ENCODE measurements at places on chromosomes 13 and 19.

DNA sequence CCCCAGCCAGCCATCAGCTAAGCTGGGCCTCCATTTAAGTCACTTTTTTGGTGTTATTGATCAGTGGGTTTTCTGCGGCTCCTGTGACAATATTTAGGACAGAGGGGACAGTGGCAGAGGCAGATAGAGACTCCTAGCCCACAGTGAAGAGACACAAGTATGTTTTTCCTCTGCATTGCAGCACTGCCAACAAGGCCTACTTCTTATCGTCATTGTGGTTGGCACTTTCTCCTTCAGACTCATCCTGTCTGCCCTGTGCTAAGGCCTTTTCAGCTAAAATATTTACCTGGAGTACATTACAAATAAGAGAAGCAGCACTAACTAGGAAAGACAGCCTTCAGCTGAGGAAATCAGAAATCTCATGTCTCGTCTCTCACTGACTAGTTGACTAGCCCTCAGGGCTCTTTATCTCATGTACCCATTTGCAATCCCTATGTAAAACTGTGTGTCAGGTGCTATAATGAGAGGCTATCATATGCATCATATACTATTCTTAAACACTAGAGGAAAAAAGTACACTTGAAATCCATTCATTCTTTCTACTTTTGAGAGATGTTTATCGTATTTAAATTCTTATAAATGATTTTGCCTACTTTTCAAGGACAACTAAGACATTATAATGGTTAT lies 62.2 kb downstream of the ZAR1L start:
- DNase-seq, result no peak

DNA sequence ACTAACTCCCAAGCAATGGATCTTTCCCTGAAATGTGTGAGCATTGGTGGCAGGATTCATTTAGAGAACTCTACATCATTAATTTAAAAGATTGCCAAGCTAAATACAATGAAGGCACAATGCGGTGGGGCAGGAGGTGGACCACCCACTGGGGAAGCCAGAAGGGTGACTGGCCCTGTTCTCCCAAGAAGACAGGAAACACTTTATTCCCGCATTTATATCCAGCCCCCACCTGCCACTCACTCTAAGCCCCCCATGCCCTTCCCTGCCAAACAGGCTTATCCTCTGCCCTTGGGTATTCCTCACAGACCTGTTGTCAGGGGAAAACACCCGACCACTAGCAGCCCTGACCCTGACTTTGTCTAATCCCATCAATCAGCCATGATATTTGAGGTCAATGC lies 189.1 kb upstream of the UBL3 start:
- DNase-seq, result no peak

- no peak for DNase-seq
Measured at GRCh38 chr19:2813235-2814160, 6.2 kb upstream of the ZNF554 start.

DNA sequence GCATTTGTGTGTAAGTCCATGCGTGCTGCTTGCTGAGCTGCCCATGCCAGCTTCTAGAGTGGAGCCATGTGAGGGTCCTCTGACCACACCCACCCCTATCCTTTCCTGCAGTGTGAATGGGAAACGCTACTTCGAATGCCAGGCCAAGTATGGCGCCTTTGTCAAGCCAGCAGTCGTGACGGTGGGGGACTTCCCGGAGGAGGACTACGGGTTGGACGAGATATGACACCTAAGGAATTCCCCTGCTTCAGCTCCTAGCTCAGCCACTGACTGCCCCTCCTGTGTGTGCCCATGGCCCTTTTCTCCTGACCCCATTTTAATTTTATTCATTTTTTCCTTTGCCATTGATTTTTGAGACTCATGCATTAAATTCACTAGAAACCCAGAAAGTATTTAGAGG lies 10.3 kb downstream of the TBCB start:
- DNase-seq, result no peak

DNA sequence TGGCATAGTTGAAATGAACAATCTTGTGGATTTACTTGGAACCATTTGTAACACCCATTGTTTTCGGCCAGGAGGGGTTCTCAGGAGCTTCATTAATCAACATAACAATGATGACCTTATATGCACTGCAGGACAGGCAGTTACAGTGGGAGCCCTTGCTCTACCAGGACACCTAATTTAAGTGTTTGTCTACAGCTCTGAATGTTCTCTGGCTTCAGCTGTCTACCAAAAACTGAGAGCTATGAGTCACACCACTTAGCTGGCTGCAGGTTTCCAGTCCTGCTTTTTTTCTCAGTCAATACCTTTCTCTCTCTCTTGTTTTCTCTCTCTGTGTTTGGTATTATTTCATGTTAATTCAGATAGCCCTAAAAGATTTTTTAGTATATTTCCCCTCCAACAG lies 105.4 kb upstream of the MBNL2 start:
- no peak for DNase-seq

GRCh38 chr13:28394422-28394821 lies 100.5 kb downstream of the FLT1 start:
- DNase-seq, result no peak

- DNase-seq, result no peak
Measured at GRCh38 chr13:62040078-62040477, 624.4 kb upstream of the PCDH20 start.

DNA sequence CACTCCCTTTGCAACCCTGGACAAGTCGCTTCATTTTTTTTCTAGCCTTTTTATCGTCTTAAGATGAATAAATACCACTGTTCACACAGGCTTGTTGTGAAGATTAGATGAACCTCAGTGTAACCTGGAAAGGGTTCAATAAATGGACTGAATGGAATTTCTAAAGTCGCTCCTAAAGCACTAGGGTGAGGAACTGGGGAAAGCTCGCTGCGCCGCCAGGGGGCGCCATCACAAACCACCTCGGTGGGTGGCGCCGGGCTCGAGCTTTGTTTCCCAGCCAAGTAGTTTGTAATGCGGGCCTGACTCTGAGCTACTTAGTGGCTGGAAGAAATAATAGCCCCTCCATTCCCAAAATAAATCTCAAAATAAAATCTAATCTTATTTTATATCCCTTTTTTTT lies 2.2 kb upstream of the CEACAM6 start:
- peak; percentile 61 for DNase-seq

- DNase-seq, result no peak
Measured at GRCh38 chr13:92717857-92718256, 508.8 kb upstream of the GPC6 start.

- DNase-seq, result no peak
Measured at GRCh38 chr19:31448221-31448657, 99.0 kb upstream of the TSHZ3 start.

DNA sequence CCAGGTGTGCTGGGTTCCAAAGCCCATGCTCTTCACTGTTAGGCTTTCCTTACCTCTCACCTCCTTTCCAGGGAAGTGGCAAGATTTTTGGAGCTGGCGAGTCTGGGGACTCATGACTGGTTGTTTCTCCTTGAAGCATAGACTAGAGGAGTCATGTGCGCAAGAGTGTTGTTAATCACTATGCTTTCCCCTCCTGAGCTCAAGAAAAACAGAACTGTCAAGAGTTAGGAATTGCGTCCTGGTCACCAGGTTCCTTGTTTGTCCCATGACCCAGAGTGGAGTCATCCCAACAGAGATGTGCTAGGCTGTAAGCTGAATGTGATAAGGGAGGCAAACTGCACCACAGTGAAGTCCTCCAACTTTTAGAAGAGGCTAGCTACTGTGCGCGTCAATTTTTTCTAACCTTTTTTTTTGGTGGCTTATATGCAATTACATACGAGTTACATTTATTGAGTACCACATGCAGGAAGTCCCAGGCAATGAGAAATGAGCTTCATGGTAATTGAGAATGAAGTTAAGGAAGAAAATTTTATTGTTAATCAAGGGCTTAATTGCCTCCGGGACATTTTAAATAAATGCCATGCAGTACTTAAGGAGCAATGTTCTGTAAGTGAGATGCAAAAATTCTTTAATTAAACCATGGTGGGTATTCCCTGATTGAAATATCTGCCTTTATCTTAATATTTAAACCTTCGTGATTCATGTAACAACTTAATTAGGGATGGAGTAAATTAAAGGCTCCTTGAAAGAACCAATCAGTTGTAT lies 233.9 kb downstream of the ZIC5 start:
- no peak for DNase-seq

GRCh38 chr13:39777021-39777420 lies 121.6 kb downstream of the COG6 start:
- DNase-seq, result no peak

GRCh38 chr13:97321101-97321500 lies 99.0 kb downstream of the MBNL2 start:
- no peak for DNase-seq

GRCh38 chr19:52297601-52298364 lies 814 bp downstream of the ZNF480 start:
- no peak for DNase-seq

DNA sequence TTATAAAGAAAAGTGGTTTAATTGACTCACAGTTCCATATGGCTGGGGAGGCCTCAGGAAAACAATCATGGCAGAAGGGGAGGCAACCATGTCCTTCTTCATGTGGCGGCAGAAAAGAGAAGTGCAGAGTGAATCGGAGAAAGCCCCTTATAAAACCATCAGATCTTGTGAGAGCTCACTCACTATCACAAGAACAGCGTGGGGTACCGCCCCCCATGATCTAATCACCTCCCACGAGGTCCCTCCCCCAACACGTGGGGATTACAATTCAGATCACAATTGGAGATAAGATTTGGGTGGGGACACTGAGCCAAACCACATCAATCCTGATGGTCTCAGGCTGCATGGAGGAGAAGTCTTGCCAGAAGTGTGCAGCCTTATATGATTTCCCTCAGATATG lies 26.0 kb downstream of the TM9SF2 start:
- DNase-seq, result no peak

GRCh38 chr13:97537110-97537509 lies 103.1 kb downstream of the RAP2A start:
- DNase-seq, result no peak

GRCh38 chr19:50046649-50047503 lies 21.1 kb downstream of the ZNF473 start:
- peak; percentile 48 for DNase-seq

- DNase-seq, result no peak
Measured at GRCh38 chr13:25839371-25839770, 212.4 kb downstream of the SHISA2 start.

DNA sequence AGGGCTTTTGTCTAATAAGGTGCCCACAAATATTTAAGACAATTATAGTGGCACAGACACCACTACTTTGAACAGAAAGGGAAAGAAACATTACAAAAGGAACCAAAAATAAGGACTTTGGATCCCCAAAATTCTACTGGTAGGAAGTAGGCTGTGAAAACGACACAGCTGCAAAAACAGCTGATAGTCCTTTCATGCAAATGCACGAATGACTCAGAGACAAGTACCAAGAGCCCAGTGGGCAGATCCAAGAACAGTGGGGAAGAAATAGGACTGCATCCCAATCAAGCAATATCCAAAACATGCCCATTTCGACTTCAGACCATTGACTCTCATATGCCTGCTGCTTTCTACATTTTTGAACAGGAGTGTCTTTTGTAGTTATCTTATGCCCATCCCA lies 269.4 kb upstream of the NBEA start:
- no peak for DNase-seq

- no peak for DNase-seq
Measured at GRCh38 chr19:57651654-57651996, 17.1 kb upstream of the ZSCAN4 start.

GRCh38 chr19:38801359-38802095 lies 11.2 kb downstream of the LGALS4 start:
- no peak for DNase-seq

GRCh38 chr19:45144431-45145269 lies 16.1 kb downstream of the NKPD1 start:
- DNase-seq, result no peak

GRCh38 chr13:99307247-99307646 lies at the start of gene GPR183:
TSS of gene GPR183 (minus strand) at chr13:99307399. CDS start at chr13:99296145, 11,254 bp downstream.
- no peak for DNase-seq

GRCh38 chr19:1248139-1248785 lies at the start of gene MIDN:
TSS of gene MIDN (plus strand) at chr19:1248583. CDS start at chr19:1250297, 1,714 bp downstream.
- DNase-seq, result peak; percentile 54

DNA sequence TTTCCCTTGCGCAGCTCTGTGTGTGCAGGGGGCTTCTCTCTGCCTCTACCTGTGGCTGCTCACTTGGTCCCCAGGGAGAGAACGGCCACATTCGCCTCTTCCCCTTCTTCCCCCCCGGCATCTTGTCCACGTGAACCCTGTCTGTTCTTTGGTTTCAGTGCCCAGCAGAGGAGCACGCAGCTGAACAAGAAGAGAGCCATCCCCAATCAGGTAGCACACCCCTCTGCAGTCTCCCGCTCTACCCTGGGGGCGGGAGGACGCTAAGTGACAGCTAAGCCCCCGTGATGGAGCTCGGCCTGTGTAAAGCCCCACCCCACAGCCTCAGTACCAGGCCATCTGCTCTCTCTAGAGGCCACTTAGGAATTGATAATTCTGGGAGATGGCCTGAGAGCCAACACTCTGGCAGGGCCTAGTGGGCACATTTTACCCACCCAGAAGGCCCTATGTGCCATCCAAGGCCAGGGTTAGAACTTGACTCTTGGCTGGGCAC lies 30.2 kb downstream of the TMED1 start:
- no peak for DNase-seq

DNA sequence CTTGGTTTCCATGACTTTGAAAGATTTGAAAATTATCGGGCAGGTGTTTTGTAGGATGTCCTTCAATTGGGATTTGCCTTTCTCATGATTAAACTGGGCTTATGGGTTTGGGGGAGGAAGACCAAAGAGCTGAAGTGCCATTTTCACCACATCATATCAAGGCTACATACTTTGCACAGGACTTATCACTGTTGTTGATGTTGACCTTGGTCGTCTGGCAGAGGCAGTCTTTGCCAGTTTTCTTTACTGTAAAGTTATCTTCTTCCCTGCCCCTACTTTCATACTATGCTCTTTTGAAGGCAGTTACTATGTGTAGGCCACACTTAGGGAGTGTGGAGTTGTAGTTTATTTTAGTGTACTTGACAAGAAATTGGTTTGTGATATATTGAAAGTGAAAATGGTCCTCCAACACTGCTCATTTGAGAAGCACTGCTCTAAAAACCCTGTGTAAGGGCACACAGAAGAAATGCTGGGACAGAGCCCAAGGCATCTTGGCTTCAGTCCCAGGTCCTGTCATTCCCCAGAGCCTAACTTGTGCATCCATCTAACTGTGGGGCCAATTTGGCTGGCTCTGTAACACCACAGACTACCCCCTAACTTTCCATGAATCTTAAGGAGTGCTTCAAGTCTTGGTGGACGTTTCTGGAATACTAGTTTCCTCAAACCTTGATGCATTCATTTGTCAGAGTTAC lies 384.9 kb downstream of the KCNRG start:
- no peak for DNase-seq

DNA sequence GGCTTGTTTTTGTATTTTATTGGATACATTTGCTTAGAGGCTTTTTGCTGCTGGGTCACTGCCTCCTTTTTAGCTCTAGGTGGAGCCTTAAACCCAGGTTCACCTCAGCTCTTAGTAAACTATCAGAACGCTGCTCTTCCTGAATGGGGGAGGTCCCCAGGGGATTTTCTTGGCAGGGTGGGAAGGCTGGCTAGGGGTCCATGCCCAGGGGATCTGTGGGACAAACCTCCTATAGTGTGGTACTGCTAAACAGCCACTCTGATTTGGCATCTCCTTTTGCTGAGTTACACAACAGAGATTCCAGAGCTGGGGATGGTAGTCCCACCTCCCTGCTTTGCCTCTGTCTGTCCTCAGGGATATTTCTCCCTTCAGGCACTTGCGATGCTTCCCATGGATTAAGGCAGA lies 204.9 kb downstream of the ZIC5 start:
- no peak for DNase-seq

GRCh38 chr13:39897636-39898035 lies 242.2 kb downstream of the COG6 start:
- DNase-seq, result no peak
